ENCODE measurements at places on chromosomes 7 and 10.
A peak's percentile ranks its signal among the peaks of the same experiment; 100 is the strongest.

DNA sequence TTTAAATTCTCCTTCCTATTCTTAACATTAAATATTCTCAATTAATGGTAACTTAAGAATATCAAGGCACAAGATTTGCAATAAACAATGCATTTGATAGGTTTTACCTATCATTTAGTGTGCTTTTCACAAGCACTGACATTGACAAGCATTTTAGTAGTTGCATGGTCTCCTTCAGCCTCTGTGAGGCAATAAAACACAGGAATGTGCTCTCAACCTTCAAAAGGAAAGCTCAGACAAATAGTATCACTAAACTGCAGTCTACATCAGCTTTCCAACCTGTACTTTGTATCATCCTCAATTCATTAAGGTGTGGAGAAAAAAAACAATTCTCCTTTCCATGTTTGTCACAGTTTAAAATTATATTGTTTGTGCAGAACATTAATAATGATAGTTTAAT, 51.1 kb upstream of the TSPAN13 start:
- DNase-seq: no peak

DNA sequence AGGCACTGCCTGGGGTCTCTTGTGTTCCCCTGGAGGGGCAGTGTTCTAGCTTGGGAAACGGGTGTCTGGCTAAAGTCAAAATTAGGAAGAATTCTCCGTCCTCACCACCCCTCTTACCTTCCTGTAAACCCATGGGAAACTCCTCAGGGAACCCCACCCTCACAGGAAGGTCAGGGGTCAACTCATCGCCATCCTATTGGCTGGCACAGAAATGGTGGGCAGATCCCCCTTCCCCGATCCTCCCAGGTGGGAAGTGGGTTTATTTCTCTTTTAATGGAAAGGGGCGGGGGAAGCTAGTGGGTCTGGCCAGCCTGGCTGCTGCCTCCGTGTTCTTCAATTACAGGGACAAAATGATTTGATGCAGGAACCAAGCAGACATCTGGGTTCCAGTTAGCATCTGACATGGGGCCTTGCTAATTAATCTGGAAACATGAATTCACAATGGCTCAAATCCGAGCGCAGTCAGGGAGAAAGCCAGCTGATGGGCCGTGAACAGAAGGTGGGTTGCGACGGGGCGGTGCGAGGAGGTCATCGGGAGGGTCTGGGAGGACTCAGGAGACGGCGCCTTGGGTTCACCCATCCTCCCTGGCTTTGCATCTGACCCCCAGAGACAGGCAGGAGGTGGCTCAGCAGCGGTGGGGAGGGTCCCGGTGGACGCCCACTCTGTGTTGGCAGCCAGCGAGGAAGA, 66.6 kb downstream of the SLIT1 start:
- DNase-seq: no peak

- DNase-seq: no peak
Observed at GRCh38 chr7:18740579-18740988, 245.0 kb downstream of the HDAC9 start.

GRCh38 chr7:30285067-30285535, 704 bp downstream of the ZNRF2 start:
- peak; percentile 69 for DNase-seq

DNA sequence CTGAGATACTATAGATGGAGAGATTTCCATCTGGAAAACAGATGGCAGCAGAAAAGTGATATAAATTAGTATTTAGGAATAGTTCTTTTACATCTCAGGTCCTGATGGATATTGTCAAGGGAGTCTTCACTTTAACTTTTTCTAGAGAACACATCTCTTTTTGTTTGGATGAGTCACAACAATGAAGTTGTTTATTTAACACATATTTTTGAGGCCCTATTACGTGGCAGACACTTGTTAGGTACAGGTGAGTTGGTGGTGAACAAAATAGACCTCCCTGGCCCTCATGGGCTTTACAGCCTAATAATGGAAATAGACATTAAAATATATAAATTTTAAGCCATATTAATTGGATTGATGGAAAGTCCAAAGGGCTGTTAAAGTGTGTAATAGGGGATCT, 168.3 kb downstream of the VTI1A start:
- no peak for DNase-seq

DNA sequence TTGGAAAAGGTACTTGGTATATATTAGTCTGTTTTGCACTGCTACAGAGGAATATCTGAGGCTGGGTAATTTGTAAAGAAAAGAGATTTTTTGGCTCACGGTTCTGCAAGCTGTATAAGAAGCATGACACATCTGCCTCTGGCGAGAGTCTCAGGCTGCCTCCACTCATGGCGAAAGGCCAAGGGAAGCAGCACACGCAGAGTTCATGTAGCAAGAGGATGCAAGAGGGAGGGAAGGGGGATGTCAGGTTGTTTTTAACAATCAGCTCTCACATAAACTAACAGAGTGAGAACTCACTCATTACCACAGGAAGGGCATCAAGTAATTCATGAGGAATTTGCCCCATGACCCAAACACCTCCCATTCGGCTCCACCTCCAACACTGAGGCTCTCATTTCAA, 484.8 kb upstream of the DPP6 start:
- DNase-seq: no peak

GRCh38 chr10:1577945-1578344, 159.4 kb downstream of the ADARB2 start:
- no peak for DNase-seq

- DNase-seq: no peak
Observed at GRCh38 chr7:42856605-42856987, 55.3 kb downstream of the C7orf25 start.

- DNase-seq: no peak
Observed at GRCh38 chr7:122304996-122305421, 459 bp upstream of the FEZF1 start.

DNA sequence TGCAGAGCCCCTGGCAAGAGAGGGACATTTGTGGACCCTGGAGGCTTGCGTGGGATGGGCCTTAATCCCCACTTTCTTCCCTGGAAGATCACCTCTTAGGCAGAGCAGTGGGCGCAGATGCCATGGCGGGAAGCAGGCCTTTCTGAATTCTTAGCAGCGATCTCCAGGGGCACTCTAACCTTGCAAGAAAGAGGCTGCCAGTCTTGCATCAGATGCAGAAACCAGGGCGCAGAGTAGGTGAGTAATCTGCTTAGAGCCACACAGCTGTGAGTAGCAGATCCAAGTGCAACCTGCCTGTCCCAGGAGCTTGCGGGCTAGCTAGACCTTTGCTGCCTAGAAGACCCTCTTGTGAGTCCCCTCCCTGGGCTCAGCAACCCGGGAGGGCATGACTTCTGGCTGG, 40.0 kb downstream of the KCTD7 start:
- no peak for DNase-seq

GRCh38 chr7:47538846-47539311, 43.0 kb downstream of the TNS3 start:
- DNase-seq: no peak

DNA sequence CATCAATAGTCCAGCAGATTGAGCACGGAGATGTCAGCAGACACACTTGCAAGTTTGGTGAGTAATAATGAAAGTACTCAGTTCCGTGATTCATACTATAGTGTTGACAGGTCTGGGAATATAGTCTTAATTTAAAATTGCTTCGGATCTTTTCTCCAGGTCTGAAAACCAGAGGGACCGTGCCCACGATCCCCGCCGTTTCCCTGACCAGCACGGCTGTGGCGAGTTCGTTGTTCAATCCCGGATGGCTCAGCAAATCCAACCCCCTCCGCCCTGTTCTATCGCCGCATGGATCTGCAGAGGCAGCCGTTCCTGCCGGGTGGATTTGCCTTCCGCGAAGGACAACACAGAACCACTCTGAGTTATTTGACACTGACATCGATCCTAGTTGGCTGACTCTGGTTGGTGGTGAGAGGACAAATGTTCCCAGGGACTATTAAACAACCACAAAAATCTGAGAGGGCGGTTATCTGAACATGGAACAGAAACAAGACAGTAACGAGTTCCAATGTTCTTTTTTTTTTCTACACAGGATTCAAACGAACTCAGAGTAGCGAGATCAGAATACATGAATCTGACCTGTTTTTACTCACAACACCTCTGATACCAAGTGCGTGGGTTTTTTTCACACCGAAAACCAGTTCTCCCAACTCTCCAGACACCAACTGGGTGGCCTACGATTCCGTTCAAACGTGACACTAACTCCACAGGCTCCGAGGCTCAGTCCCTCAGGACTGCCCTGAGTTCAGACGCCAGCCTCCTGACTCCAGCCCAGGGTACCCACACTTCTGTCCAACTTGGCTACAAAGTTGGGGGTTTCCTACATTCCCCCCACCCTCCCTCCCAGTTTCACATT, 52.7 kb downstream of the RBM17 start:
- DNase-seq: peak; percentile 81
